ENCODE measurements at places on chromosomes 6 and 20.
A peak's percentile ranks its signal among the peaks of the same experiment; 100 is the strongest.

DNA sequence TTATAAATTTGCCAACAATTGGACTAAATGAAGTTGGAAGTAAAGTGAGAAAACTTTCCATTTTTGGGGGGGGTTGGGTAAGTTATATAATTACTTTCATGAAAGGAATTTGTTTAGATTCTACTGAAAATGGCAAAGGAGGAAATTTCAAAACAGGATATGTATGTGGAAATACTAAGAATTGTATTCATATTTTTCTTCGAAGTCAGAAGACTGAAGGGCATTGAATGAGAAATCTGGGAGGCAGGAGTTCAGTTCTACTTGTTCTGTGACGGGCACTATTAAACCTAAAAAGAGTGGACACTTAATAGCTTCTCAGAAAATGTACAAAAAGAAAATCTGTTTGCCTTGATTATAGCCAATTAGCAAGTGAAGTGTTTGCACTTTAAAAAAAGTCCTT, 114.7 kb downstream of the PRIM2 start:
- no peak for DNase-seq

GRCh38 chr6:13513626-13514502, 26.5 kb upstream of the GFOD1 start:
- no peak for DNase-seq

- no peak for DNase-seq
These were observed 53.0 kb downstream of the FARS2 start for GRCh38 chr6:5314191-5314865.

- DNase-seq, result no peak
These were observed 668.7 kb upstream of the SLC35B3 start for GRCh38 chr6:9103876-9104521.

DNA sequence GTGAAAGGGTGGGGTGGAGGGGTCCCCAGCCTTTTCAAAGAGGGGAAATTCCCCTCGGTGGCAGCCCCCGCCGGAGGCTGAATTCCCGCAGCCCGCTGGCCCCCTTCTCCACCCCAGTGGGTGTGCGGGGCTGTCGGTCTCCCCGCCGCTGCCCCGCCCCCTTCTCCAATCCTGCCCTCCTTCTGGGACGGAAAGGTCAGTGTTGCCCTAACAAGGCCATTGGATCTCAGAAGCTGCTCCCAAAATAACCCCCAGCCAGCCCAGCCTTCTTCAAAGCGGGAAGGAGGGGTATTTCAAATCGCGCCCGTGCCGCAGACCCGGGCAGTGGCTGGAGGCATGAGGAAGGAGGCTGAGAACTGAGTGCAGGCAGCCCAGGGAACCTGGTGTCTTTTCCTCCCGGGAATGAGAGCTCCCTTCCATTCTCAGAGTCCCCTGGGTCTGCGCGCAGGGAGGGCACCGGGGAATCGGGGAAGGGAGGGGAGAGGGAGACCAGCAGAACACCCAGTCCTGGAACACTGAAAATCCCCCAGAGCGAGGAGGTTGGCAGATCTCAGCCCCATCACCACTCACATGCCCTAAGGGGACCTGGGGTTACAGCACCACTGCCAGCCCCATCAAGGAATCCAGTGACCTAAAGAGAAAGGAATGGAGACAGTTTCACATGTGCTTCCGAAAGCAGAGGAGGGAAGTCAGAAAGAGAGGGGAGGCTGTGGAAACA, at the start of gene JPH2:
Gene JPH2, minus strand, starts transcription at position 135 of the 718 bp plus-strand sequence. CDS start 483 bp downstream, outside the sequence.
- DNase-seq, result peak; percentile 100

- DNase-seq, result no peak
These were observed 1.5 kb upstream of the EBF4 start for GRCh38 chr20:2691127-2691526.

- peak; percentile 35 for DNase-seq
These were observed 110.0 kb downstream of the PPP1R14C start for GRCh38 chr6:150252714-150253444.

DNA sequence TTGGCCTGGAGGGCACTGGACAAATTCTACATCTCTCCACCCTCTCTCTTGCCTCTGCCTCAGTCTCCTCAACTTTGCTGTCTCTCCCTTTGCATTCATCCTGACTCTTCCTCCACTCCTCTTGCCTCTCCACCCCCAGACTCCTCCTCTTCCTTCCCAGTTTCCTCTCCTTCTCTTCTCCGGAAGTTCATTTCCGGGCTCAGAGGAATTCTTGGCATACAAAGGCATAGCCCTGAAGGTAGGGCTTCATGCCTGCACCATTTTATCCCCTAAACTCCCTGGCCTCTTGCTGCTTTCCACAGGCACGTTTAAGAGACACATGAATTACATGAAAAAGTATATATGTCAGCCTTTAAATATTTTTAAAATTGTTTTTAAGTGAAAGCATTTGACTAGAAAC, 10.6 kb downstream of the BFSP1 start:
- DNase-seq, result peak; percentile 47

DNA sequence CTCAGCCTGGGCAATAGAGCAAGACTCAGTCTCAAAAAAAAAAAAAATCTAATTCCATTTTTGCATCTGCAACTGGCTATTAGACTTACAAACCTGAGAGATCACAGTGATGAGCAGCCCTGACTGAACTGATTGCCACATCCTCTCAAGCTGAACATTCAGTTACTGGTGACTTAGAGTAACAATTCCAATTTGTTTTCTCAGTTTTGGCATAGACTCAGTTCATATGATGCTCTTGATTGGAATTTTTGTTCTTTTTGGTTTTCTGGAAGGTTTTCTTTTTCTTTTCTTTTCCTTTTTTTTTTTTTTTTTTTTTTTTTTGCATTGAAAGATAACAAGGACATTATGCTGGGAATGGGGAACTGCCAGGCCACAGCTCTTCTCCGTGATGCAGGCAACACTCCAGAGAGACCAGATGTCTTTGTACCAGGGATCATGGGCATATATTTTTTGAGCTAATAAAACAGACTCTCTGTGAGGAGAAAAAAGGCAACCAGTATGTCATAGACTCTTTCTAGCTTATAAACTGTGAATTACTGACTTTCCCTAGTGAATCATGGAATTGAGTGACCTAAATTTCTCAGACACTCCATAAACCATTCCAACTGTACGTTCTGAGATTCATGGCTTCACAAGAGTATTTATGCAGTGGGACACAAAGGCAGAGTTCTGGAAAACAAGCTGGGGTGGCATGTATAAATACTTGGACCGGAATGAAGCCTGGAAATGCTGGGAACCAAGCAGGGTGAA, 86.0 kb upstream of the SLC2A12 start:
- peak; percentile 8 for DNase-seq

- DNase-seq, result no peak
These were observed 21.5 kb upstream of the CCN5 start for GRCh38 chr20:44693627-44694026.

DNA sequence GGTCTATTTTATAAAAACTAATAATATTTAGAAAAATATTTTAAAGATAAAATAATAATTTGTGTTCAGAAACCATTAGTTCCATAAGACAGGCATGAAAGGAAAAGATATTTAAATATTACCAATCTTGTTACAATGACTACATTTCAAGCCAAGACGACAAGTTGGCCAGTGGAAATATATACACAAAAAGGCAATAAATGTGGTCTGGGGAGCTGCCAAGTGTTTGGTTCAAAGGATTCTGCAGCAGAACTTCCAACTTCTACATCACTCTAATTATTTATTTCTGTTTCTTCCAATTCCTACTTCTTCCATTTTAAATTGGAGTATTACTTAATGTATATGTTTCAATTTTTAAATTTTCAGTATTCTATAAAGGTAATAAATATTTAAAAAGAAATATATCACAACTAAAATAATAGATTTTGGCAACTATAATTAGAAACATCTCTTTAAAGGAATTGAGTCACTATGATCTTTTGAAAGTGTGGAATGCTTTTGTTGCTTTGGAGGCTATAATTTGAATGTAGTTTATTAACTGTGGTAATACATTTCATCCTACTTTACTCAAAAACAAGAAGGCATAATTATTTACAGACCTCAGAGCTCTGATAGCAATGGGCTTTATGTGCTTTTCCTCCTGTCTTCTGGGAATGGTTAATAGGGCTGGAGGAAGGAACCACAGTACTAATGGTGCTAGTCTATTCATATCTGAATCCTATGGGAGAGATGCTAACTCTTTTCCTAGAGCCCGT, 129.7 kb upstream of the FAM184A start:
- peak; percentile 61 for DNase-seq

DNA sequence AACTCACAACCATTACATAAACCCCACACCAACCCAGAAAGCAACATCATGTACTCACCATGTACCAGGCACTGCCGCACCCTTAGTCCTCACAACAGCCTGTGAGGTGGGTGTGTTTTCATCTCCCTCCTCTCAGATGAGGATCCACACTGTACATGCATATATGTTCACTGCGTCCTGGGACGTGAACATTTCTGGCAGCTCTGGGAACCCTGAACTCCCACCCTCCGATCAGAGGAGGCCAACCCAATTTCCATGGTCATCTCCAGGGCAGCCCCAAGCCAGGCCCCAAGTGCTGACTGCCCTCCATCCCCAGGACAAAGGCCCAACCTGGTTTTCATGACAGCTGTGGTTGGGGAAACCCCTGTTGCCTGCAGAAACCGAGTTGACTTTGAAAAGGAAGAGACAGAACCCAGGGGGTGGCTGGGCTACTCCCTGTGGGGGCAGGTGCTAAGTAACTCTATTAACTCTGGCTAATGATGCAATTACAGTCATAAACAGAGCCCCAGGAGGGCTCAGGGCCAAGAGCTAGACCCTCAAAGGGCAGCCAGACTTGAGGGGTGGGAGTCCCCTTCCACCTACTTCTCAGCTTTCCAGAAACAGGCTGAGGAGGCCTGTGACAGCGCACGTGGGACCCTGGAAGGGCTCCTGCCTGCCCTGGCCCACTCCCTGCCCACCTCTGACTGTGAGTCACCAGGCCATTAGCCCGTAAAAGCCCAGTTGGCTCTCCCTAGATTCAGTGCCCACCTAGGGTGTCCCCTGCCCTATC, 2.6 kb downstream of the TFEB start:
- DNase-seq, result peak; percentile 44

DNA sequence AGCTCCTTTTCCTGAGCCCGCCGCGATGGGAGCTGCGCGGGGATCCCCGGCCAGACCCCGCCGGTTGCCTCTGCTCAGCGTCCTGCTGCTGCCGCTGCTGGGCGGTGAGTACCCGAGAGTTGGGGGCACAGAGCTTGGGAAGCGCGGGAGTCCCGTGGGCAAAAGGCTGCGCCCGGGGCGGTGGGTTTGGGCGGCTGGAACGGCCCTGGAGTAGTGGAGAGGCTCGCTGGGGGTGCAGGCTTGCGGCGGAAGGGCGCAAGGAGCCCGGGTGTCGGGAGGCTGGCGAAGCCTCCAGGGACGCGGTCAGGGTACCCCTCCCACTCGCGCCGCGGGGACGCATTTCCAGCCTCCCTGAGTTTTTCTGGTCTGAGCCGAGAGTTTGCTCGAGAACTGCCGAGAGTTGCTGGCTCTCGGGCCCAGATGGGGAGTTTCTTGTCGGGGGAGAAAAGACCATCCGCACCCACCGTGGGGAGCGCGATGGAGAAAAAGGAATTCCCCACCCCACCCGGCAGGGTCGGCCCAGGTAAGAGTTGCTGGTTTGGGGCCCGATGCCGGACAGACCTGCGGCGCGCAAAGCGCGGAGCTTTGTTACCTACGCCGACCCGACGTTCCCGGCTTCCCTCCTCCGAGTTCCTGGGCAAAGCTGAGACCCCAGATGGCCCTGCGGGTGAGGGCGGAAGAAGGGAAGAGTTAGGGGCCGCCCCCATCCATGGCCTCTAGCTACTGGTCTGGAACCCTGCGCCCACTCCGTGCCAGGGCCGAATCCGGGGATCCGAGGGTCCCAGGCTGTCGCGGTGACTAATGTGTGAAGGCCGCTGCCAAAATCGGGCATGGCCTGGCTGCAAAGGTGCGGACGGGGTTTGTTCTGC, 584 bp downstream of the PTK7 start:
- DNase-seq, result peak; percentile 44
